T-cell (primary cell): ENCODE measurements at places on chromosomes 2 and 18.

DNA sequence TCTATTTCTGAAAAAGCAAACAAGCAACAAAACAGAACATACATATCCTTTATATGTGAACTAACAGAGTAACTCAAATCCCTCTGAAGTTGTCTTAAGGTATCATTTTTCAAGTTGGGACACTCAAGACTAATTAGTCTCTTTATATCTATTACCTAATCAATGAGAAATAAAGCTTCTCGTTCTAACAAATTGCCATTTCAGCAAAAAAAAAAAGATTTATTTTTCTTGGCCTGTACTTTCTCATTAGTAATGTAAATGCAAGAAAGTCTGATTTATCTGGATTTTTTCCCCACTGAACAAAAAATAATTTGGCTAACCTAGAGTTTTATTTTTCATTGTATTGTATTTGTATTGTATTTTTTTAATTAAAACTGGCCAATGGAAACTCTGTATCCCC lies 176.1 kb upstream of the NOL4 start:
- DNase-seq = no peak

- no peak for DNase-seq
Measured at GRCh38 chr2:222000326-222000725, 298.5 kb downstream of the PAX3 start.

- no peak for DNase-seq
Measured at GRCh38 chr2:188582211-188582610, 290.5 kb downstream of the GULP1 start.

DNA sequence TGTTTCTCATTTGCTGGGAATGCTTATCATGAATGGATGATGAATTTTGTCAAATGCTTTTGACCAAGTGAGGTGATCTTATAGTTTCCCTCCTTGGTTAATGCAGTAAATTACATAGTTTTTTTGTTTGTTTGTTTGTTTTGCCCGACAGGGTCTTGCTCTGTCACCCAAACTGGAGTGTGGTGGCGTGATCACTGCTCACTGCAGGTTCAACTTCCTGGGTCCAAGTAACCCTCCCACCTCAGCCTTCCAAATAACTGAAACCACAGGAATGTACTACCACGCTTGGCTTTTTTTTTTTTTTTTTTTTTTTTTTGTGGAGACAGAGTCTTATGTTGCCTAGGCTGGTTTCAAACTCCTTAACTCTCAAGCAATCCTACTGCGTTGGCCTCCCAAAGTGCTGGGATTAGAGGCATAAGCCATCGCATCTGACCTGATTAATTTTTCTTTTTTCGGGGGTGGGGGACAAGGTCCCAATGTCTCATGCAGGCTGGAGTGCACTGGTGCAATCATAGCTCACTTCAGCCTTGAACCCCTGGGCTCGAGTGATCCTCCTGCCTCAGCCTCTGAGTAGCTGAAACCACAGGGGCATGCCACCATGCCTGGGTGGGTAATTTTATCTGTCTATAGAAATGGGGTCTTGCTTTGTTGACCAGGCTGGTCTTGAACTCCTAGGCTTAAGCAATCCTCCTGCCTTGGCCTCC lies 48.6 kb downstream of the SMAD2 start:
- no peak for DNase-seq

- no peak for DNase-seq
Measured at GRCh38 chr18:35753306-35753910, 171.9 kb downstream of the GALNT1 start.
